ENCODE measurements at places on chromosomes 4 and X.
A peak's percentile ranks its signal among the peaks of the same experiment; 100 is the strongest.

DNA sequence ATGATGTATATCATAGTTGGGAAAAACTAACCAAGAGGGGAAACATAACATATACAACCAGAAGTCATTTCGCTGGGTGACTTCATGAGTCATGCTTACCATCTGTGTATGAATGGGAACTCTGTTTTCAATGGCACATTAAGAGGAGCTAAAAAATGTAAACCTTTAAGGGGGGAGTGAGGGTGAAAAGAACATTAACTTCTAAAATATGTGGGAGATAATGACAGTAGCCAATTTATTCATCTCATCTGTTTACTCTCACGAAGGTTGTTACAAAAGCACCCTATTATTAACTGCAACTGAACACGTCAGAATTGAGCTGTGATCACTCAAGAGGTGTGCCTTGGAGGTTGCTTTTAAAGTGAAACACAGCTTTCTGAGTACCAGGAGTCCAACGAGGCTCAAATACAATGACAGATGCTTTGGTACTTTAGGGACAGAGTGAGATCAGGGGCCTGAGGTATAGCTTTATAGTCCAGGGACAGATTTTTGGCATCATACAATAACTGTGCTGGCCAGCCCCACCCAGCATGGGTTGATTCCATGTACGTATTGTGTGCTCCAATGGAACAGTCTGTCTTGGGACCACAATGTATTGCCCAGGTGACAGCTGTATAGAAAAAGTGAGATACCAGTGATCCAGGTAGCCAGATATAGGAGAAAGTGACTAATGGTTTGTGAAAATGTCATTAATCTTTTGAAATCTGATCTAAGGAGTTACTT, 107.3 kb downstream of the AMMECR1 start:
- no peak for DNase-seq

GRCh38 chrX:22105231-22105630, 73.1 kb downstream of the PHEX start:
- no peak for DNase-seq

DNA sequence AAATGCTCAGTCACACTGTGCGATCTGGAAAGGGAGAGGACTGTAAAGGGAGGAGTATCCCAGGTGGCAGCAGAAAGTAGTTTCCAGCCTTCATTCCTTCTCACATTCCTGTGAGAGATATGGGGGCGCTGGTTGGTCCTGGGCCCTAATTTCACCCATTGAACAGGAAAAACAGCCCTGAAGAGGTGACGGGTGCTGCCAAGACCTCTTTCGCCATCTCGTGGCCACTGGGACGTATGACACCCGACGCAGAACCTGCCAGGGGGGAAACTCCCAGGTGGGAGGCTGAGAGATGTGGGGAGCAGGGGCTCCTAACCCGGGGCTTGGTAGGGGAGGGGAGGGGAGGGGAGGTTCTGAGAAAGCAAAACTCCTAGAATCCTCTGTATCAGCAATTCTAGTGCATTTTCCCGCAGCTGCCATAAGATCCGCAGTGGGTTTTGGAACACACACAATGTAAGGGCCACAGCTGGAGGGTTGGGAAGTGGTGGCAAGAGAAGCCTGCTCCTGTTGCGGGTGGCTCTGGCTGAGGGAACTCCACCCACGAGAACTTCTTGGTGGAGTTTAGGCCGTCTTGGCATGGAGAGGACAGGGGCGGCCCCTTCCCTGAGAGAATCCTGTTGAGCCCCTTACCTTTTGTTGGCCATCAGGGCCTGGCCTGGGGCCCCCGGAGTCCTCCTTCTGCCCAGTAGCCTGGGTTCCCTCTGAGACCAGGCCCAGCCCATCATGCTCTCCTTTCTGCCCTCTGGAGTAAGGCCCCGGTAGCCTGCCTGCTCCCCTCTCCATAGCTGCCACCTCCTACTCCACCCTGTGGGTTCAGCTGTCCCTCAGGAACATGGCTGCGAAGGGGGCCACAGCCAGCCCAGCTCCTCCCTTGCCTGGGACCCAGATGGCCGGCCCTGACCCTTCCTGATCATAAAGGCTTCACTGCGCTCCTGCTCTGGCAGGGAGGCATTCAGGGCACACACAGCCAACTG, 134.1 kb downstream of the OR13H1 start:
- peak; percentile 44 for DNase-seq

GRCh38 chrX:15511563-15511962, 11.0 kb downstream of the BMX start:
- DNase-seq, result no peak

DNA sequence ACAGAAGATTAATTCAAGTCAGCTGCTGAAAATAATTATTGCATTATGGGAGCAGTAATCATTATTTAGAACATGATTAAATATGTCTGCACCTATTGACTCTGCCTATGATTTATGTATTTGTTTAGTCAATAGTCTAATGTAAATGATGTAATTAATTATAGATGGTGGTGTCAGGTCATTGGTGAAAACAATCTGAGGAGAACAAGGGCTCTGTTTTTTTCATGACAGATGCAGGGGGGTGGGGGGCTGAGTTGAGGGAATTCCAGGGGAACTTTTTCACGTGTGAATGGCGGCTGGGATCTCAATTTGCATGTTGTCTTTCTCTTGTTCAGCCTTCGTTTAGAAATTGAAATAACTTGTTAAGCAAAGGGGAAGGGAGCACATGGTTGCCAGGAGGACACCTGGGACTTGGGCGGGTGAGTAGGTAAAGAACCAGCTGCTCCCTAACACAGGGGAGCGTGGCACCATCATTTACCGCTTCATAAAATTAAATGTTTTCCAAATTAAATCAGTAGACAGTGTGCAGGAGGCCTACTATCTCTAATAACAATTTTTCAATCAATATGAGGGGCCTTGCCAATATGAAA, 65.4 kb downstream of the NKX6-1 start:
- DNase-seq, result no peak

DNA sequence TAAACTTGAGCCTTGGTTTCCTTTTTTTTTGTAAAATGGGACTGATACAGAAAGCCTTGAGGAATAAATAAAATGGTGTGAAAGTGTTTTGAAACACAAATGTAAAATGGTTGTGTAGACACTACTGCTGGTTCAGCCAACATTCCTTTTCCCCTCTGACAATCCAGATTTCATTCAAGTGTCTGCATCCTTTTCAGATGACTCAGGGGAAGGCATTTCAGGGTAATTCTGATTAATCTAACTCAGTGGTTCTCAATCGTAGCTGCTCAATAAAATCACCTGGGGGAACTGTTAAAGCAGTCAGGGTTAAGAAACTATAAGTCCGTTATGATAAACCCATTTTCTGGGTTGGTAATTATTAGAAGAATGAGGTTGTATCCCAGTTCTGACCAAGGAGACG, 4.6 kb downstream of the ARHGAP10 start:
- DNase-seq, result no peak

DNA sequence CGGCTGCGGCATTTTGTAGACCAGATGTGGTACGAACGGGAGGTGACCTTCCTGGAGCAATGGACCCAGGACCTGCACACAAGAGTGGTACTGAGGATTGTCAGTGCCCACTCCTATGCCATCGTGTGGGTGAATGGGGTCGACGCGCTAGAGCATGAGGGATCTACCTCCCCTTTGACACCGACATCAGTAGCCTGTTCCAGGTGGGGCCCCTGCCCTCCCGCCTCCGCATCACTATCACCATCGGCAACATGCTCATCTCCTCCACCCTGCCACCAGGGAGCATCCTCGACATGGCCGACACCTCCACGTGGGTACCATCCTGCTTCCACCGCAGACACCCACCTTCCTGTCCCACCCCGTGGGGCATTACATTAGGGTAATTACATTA, 46.2 kb downstream of the SMARCA5 start:
- DNase-seq, result peak; percentile 42

DNA sequence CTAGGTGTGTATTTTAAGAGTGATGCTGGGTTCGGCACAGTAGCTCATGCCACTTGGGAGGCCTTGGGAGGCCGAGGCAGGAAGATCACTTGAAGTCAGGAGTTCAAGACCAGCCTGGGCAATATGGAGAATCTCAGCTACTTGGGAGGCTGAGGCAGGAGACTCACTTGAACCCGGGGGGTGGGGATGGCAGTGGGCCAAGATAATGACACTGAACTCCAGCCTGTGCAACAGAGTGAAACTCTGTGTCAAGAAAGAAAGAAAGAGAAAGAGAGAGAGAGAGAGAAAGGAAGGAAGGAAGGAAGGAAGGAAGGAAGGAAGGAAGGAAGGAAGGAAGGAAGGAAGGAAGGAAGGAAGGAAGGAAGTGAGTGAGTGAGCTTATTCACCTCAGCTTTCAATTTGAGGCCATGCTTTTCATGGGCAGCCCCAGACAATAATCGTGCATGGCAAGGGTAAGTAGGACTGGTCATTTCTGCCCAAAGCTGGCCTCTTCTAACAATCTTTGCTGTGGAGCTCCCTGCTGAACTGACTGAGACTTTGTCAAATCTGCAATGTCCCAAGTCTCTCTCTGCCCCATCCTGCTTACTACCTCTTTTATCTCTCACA, 42.5 kb upstream of the ELF2 start:
- no peak for DNase-seq

GRCh38 chr4:176654565-176655216, 138.0 kb downstream of the VEGFC start:
- DNase-seq, result no peak

- peak; percentile 59 for DNase-seq
These were observed 608 bp downstream of the RAPGEF2 start for GRCh38 chr4:159103384-159103990.

DNA sequence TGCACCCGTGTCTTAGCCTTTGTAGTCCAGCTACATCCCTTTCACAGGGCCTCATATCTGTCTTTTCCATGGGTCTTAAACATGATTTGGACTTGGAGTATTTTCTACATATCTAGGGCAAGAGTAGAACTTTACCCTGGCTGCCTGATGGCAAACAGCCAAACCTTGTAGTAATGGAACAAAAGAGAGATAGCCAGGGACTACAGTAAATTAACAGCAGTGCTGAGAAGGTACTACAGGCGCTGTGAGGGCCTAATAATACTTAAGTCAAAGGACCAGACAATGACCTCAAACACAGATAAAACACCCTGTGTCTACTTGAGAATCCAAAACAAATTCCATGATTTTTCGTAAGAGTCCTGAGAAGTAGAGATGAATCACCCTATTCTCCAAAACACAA, 111.0 kb upstream of the WDR17 start:
- no peak for DNase-seq

DNA sequence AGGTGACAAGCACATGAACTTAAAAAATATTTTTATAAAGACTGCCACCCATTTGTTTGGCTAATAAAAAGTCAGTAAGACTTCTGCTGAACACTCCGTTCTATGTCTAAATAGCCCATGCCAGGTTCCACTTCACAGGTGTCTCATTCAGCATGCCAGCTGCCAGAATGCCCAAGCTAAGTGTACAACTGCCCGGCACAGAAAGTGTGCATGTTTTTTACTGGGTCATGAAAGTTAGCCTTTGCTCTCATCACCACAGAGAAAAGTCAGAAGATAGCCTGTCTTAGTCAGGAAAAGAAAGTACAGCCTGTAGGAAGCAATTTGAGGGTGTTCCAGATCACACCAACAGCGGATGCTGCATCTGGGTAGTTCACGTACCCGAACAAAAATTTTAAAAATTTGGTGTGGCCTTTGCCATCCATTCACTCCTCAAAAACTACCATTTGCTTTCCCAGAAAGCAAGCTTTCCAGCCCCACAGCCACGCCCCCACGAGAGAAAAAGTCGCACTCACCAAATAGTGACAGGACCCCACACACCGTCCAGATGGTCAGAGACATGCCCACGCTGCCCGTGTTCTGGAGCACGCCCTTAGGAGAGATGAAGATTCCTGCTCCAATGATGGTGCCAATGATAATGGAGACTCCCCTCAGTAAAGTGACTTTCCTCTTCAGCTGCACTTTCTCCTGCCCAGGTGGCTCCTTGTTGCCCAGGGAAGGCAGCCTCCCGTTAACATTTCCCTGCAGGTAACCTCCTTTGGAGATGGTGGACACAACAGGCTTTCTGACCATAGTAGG, 671 bp downstream of the SLC7A11 start:
- DNase-seq, result peak; percentile 5

DNA sequence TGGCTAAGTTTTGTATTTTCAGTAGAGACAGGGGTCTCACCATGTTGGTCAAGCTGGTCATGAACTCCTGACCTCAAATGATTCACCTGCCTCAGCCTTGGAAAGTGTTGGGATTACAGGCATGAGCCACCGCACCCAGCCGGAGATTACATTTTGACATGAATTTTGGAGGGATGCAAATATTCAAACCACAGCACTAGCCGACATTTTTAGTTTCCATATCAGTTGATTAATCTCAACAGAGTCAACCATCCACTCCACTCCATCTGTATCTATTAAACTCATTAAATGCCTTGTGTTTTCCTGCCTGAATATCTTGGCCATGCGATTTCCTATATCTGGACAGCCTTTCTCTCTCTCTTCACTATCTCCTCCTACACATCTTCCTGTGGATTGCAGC, 64.1 kb upstream of the PDGFRA start:
- no peak for DNase-seq

- DNase-seq, result no peak
These were observed 29.1 kb downstream of the MCUB start for GRCh38 chr4:109589119-109589518.

- DNase-seq, result no peak
These were observed 174.4 kb upstream of the RADX start for GRCh38 chrX:106437407-106437806.

DNA sequence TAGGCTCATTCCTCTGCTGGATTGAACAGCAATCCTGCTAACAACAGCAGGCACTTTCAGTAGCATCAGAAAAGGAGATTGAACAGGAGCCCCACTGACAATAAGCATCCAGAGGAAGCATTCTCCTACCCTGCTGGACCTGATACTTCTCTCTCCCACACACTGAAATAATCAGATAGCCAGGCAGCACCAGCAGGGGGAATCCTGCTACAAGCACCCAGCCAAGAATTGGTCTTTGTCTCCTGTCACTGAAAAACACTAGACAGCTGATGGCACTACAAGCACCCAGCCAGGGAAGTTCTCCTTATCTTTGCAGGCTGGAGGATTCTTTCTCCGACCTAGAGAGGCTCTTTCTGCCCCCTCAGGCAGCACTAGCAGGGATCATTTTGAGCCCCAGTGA, 444.3 kb upstream of the GRIA3 start:
- no peak for DNase-seq

DNA sequence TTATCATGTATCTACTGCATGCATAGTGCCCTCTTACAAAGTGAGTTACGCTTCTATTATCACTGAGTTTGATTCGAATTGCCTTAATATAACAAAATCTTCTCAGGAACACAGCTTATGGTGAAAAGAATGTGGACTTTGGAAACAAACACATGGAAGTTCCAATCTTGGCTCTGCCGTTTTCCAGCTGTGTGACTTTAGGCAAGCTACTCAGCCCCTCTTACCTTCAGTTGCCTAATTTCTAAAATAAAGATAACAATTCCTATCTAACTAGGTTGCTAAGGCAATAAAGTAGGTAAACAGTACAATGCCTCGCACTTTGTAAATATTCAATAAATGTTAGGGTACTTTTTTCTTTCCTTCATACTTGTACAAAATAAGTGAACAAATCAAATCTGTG, 104.0 kb upstream of the GRIA3 start:
- no peak for DNase-seq

- no peak for DNase-seq
These were observed 842.1 kb downstream of the FSTL5 start for GRCh38 chr4:161321706-161322105.
